ENCODE measurements at places on chromosomes 3 and 15.

DNA sequence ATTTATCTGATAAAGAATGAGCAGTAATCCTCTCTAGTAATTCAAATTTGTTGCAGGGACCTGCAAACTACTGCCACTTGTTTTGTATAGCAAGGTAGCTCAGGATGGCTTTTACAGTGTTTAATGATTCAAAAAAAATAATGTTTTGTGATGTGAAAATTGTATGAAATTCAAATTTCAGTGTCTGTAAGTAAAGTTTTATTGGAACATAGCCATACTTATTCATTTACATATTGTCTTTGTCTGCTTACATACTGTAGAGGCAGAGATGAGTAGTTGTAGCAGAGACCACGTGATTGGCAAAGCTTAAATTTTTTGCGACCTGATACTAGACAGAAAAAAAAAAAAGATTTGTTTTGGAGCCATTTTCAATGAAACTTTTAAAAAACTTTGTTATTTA, 6.5 kb upstream of the UTS2B start:
- DNase-seq, result no peak

DNA sequence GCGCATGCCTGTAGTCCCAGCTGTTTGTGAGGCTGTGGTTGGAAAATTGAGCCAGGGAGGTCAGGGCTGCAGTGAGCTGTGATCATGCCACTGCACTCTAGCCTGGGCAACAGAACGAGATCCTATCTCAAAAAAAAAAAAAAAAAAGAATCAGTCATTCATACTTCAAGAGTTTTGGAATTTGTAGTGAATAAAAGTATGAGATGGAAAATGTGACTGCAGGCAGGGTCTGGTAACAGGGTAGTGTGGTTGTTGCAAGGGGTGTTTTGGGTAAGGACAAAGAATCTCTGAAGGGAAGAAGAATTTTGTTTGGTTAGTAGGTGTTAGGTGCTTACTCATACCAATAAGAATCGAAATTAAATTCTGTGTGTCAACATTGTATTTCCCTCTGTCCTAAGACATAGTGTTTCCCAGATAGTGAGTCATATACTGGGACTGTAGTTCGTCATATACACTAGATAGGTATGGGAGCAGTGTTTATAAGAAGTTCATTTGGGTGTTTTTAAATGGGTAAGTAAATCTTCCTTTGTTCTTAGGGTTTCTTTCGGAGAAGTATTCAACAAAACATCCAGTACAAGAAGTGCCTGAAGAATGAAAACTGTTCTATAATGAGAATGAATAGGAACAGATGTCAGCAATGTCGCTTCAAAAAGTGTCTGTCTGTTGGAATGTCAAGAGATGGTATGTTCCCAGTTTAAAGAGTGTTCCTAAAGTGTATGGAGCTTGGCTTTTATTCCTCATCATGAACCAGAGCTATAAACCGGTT, 14.2 kb downstream of the NR1D2 start:
- DNase-seq, result no peak

DNA sequence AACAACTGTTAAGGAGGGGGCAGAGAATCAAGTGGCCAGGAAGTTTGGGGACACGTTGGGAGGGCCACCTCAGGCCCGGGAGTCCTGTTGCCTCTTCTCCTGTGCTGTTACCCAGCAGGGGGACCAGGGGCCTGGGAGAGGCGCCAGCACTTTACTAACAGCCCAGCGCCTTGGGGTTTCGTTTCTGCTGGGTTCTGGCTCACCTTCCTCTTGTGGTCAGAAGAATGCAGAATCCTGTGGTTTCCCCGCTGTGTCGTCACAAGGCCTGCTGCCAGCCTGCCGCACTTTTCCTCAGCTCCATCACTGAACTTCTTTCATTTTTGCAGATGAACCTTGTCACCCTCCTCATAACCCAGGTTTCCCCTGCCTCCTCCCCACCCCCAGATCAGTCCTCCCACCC, 67.7 kb downstream of the SLC30A4 start:
- DNase-seq, result peak; percentile 54

- no peak for DNase-seq
Observed at GRCh38 chr3:37858742-37859141, 2.9 kb upstream of the CTDSPL start.

DNA sequence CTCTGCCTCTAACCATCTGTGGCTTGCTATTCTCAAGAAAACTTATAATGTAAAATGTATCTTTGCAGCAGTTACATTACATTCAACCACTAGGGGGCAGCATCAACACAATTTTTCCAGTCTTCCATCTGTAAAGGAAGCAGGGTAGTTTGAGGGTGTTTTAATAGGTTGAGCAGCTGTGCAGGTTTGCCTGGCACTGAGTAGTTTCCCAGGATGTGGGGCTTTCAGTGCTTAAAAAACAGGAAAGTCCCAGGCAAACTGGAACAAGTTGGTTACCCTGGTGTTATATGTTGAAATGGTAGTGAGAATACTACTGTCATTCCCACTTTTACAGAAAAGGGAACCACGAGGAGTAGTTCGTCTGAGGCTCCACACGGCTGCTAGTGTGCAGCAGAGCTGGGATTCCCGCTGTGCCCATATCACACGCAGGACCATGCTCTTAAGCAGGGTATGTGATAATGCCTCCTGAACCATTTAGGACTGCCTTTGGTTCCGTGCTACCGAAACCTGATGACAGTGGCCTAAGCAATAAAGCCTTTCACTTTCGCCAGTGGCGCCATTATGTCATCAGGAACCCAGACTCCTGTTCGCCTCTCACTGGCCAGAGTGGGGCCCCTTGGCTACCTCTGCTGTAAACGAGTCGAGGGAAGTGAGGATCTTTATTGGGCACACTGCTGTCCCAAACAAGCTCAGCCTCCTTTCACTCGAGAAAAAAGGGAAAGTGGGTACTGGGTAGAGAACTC, 64.7 kb upstream of the ZBTB38 start:
- DNase-seq, result no peak

- no peak for DNase-seq
Observed at GRCh38 chr3:127141921-127142730, 50.8 kb upstream of the PRR23E start.

DNA sequence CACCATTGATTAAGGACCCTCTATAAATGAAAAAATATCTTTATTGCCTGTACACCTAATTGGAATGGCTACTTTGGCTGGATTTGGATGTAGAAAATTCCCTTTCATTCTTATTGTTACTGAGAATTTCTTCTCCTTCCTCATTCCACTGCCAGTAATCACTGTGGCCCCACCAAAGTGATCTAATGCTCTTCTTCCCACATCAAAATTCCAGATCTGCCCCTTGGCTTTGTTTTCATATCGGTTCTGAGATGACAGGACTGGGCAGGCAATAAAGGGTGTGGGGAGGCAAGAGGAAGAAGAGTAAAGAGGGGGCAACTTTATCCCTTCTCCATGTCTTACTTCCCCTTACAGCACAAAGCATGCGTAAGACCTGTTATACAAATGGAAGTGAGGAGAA, 2.1 kb downstream of the ANKUB1 start:
- DNase-seq, result no peak

DNA sequence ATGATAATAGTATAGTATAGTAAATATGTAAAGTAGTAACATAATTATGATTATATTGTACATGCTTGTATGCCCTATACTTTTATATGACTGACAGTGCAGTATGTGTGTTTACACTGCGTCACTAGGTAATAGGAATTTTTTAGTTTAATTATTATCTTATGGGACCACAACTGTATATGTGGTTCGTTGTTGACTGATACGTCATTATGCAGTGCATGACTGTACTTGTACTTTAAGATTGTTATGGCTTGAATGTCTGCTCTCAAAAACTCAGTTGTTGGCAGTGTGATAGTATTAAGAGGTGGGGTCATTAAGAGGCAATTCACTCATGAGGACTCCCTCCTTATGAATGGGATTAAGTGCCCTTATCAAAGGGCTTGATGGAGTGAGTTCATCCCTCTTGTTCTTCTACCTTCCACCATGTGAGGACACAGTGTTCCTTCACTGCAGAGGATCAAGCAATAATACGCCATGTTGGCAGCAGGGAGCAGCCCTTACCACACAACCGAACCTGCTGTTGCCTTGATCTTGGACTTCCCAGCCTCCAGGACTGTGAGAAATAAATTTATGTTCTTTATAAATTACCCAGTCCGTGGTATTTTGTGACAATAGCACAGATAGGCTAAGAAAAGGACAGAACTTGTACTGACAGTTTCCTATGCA, 152.2 kb downstream of the NEK11 start:
- DNase-seq, result no peak

DNA sequence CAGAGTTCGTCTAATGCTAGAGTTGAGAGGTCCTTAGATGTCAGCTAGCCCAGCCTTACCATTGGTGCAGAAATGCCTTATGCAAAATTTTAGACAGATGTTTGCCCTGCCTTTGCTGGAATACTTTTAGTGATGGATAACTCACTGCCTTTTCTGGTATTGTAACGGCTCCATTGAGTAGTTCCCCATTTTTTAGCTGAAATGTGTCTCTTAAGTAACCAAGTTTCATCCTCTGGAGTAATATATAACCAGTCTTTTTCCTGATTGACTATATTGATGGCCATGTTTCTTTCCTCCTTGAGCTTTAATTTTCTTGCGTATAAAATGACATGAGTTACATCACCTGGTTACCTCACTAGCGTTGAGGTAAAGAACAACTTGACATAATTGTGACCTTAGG, 45.0 kb downstream of the SNRK start:
- no peak for DNase-seq

DNA sequence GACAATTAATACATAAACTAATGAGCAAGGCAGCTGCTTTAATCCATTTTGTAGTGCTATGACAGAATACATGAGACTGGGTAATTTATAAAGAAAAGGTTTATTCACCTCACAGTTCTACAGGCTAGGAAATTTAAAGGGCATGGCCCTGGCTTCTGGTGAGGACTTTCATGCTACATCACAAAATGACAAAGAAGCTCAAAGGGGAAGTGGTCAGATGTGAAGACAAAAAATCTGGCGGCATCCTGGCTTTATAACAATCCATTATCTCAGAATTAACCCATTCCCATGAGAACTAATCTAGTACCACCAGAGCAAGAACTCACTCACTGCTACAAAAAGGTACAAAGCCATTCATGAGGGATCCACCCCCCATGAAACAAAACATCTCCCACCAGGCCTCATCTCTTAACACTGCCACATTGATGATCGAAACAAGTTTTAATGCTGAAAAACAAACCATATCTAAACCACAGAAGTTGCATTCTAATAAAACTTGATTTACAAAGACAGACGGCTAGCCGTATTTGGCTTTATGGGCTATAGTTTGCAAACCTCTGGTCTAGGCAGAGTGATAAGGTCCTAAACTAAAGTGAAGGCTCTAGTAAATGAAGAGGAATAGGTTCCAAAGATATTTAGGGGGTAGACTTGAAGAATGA, 44.2 kb downstream of the GSK3B start:
- no peak for DNase-seq

GRCh38 chr15:87648278-87648677, 608.3 kb downstream of the NTRK3 start:
- DNase-seq, result no peak

DNA sequence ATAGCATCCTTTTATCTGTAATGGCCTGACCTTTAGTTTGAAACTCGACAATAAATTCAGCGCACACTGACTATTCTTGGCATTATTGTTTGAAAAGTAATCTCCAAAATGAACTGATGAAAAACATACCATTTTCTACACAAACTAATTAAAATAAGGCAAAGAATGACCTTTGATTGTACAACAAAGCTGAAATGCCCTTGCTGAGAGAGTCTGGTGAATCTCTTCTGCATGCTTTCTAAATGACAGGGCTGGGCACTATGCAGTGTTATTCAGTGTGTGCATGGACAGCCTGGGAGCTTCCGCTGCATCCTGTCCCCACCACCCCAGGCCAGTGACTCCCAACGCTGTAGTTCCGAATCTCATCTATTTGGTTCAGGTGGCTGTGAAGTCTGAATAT, 530.8 kb downstream of the FOXP1 start:
- no peak for DNase-seq
